GM13977 (cell line): ENCODE measurements at places on chromosomes 12 and 14.

DNA sequence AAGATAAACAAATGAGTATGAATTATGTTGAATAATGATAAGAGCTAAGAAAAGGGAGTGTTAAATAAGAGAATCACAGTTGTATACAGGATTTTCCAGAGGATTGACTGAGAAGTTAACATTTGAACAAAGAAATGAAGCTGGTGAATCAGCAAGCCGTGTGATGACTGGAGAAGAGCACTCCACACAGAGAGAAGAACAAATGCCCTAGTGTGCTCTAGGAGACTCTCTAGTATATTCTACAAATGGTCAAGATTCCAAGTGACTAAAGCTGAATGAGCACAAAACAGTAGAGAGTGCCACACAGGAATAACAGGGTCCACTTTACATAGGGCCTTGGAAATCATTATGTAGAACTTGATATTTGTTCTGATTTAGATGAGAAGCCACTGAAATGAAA lies 587.1 kb upstream of the ATXN7L3B start:
- DNase-seq: no peak

DNA sequence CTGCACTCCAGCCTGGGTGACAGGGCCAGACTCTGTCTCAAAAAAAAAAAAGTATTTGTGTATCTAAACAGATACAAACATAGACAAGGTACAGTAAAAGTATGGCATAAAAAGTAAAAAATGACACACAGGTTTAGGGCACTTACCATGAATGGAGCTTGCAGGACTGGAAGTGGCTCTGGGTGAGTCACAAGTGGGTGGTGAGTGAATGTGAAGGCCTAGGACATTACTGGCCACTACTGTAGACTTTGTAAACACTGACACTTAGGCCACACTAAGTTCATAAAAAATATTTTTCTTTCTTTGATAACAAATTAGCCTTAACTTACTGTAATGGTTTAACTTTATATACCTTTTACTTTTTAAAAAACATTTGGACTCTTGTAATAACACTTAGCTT lies 38.0 kb upstream of the EIF5 start:
- DNase-seq: no peak

GRCh38 chr14:60632257-60632656 lies 17.0 kb downstream of the SIX1 start:
- no peak for DNase-seq

- no peak for DNase-seq
Observed at GRCh38 chr12:3568695-3569094, 77.7 kb downstream of the PRMT8 start.

- DNase-seq: no peak
Observed at GRCh38 chr12:130240831-130241590, 78.7 kb downstream of the FZD10 start.

DNA sequence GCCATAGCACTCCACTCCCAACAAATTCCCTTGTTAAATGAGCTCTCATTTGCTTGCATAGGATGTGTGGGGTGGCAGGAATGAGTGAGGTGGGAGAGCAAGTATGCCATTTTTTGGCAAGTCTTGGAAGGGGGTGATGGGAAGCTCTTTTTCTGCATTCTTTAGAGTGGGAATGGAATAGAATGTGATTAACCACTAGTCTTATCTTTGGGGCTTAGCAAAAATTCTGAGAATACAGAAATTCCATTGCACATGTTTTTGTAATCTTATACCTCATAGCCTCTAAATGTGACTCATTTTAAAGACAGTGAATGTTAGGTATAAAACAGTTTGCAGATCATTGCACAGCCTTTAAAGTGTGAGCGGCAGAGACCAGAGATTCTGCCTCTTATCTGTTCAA lies 28.4 kb upstream of the NEDD1 start:
- no peak for DNase-seq

DNA sequence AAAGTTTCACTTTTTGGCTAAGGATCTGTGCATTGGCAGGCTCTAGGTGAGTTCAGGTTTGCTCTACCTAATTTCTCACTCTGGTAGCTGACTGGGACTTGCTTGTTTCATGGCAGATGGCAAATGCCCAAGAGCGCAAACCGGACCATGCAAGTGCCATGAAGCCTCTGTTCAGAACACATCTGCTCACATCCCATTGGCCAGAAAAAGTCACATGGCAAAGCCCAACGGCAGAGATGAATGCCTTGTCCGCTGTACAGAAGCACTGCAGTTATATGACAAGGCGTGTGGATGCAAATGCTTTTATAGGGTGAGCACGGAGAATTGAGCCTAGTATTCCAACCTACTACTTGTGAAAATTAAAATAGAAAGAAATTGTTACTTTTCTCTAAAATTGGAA lies 202.2 kb upstream of the HMGA2 start:
- no peak for DNase-seq

GRCh38 chr14:50501642-50502041 lies 30.7 kb downstream of the MAP4K5 start:
- no peak for DNase-seq

DNA sequence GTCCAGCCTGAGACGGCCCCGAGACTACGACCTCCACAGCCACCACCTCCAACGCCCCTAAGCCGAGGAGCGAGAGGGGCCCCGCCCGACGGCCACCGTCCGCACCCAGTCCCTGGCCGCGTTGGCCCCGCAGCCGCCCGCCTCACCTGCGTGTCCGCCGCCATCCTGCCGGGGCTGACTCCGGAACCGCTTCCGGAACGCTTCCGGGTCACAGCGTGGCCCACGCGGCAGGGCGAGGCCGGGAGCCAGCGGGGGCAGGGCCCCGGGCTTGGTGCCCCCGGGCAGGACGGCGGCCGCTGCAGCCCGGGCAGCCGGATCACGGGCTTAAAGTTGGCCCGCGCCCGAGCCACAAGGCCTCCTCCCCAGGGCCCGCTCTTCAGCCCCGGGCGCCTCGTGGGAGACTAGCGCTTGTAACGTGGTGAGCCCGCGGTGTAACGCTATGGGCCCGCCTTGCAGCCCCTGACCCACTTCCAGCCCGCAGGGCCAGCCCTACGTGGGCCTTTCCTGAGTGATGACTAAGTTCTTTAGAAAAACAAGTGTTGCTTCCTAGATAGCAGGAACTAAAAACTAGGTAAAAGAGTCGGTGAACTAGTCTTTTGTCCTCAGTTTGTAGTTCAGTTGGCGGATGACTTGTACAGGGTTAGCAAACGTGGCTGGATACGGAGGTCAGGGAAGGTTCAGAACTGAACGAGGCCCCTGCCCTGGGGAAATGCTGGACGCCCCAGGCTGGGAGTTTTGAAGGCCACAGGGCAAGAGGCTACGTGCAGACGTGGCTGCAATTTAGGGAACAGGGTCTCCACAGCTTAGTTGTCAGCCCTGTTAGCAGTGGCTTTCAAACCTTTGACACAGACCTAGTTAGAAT lies at the start of gene GCN1:
Gene GCN1, minus strand, starts transcription at position 182 of the 862 bp plus-strand sequence. Its CDS starts 18 bp downstream, at position 164.
- peak; percentile 91 for DNase-seq

GRCh38 chr14:70619708-70620107 lies 19.3 kb upstream of the MED6 start:
- DNase-seq: no peak

DNA sequence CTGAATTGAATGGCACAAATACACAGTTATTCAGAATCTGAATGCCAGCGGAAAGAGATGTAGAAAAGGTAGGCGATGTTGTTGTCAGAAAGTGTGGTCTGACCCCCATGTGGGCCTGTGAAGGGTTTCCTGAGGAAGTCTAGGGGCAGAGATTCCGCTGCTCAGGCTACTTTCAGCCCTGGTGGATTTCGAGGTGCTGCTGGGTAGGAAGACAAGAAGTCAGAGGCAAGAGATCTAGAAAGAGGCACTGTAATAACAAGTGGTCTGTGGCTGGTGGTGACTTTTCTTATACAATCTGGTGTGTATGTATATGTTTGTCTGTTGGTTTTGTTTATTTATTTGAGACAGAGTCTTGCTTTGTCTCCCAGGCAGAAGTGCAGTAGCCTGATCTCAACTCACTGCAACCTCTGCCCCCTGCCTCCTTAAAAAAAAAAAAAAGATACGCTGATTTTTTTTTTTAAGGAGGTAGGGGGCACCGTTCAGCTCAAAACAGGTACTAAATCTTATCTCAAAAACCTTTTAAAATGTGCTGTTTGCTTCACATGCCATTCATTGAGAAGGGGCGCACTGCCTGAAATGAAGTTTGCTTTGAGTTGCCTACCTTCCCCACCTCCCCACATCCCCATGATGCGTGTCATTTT lies 27.1 kb upstream of the MANSC4 start:
- no peak for DNase-seq

- no peak for DNase-seq
Observed at GRCh38 chr12:113346353-113346752, 11.4 kb upstream of the SLC8B1 start.

DNA sequence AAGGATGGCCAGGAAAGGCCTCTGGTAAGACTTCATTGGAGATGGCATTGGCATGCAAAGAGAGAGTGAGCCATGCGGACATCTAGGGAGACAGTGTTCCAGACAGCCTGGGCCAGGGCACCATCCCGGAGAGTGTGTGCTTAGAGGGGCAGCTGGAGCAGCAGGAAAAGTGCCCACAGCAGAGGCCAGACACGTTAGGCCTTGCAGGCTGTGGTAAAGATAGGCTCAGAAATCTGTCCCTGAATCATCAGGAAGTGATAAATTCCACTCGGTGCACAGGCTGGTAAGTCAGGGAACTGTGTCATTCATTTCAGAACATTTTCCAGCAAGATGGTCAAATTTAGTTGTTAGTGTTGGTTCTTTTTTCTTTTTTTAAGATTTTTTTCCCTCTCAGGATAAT lies 8.8 kb downstream of the GALNT16 start:
- DNase-seq: no peak

DNA sequence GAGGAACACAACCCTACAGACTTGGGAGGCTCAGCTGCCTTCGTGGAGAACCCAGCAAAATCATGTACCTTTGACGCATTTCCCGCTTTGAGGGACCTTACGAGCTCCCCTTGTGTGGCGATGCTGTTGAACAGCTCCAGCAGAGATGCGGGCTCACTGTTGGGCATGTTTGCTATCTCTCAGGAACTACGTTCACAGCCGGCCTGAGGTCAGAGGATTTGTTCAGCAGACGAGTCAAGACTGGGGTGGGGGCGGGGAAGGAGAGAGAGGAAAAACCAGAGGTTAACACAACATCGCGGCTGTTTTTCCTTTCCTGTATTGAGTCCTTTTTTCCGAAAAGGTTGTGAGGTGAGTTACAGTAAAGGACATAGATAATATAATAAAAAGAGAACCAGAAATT lies 45.9 kb downstream of the SLC25A47 start:
- DNase-seq: no peak

DNA sequence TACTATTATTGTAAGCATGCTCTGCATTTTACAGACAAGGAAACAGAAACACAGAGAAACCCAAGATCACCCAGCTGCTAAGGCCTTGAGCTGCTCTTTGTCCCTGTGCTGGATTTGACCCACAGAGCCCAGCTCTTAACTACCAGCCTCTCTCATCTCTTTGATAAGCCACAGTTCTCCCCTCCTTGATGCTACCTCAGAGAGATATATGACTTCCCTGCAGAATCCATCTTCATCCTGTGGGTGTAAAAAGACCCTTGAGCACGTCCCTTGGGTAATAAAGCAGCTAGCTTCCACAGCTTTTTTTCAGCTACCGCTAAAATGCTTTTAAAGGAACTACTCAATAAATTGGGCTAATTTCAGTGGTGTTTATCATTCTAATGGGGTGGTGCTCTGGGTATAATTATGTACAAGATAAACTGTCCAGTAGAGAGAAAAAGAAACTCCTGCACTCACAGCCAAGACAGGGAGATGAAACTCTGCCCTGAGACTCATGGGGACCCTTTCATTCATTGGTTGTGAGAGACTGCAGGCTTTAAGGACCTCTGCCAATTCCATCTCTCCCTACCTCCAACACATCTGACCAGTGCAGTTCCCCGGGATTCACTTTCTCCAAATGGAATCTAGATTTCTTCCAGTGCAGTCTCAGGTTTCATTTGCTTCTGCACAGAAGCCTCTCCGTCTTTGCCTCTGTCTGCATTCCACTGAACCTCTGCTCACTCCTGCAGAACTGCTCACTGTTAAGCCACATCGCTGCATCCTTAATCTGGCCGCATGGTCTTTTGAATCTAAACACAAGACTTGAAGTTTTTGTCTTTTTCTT lies 24.7 kb upstream of the NTF3 start:
- no peak for DNase-seq

DNA sequence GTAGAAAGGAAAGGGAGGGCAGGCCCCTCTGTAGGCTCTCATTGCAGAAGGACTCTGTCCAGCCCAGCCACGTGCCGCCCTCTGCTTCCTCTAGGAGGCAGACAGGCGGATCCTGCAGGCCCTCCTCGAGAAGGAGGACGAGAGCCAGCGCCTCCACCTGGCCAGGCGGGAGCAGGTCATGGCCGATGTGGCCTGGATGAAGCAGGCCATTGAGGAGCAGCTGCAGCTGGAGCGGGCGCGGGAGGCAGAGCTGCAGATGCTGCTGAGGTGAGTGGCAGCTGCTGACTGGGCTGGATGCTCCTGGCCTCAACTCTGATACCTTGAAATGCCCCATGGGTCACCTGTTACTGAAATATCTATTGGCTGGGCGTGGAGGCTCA lies 10.9 kb downstream of the TCHP start:
- no peak for DNase-seq

DNA sequence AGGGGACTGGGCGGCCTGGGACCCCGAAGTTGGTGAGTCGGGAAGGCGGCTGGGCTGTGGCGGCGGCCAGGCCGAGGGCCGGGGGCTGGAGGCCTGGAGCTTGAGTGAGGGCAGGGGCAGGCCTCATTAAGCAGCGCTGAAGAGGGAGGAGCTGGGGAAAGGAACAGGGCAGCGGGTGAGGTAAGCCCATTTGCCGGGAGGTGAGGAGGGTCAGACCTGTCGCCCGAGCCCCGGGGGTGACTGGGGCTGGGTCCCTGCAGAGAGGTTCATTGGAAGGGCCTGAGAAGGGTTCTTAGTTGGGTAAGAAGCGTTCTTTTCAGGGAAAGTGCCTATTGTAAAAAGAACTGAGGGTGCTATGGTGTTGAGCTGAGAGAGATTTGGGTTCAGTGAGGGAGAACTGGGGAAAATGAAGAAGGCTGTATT lies 441 bp downstream of the RAB5B start:
- peak; percentile 45 for DNase-seq

DNA sequence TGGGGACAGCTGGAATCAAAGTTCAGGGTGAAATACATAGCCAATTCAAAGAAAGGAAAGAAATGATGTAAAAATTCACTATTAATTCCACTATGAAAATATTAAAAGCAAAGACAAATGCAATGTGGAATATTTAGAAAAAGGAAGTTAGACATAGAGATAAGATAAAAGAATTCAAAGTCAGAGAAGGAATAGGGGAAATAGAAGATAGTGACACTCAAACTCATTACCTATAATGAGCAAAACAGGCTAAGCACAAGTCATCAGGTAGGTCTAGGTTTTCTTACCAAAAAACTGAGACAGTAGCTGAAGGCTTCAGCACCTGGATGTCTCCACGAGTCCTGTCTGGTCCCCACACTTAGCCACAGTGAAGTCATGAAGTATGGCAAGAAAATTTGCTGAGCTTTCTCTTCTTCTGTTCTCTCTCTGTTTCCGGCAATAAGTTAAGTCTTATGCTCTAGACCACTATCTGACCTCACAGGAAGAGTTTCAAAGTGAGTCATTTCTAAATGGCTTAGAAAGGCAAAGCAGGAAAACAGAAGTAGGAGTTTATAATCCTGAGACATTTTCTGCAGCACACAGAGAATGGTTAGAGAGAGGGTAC lies at the start of gene C3AR1:
Gene C3AR1, minus strand, starts transcription at position 369 of the 604 bp plus-strand sequence. CDS start 6,174 bp downstream, outside the sequence.
- peak; percentile 52 for DNase-seq

GRCh38 chr14:72942934-72943333 lies 16.7 kb downstream of the DCAF4 start:
- DNase-seq: no peak
